ENCODE measurements at places on chromosomes 4 and X. TPM values are rescaled to one million over a fixed set of nuclear protein-coding genes. Genes with fewer than 3 reads are reported as not detected.

PRSS12 gene
- total RNA-seq, result 7.2 TPM

ADGRG4 gene
- not detected for total RNA-seq

NOX1 gene
- not detected for total RNA-seq

ASB12 gene
- total RNA-seq, result not detected

RPS6KA6 gene
- 0.99 TPM for total RNA-seq

FAAH2 gene
- 0.60 TPM for total RNA-seq

SLC25A4 gene
- 6.3 TPM for total RNA-seq

HEPH gene
- total RNA-seq, result 2.4 TPM

RTL3 gene
- not detected for total RNA-seq

ZCCHC12 gene
- under 0.01 TPM for total RNA-seq

CACNA1F gene
- not detected for total RNA-seq

FAM156A gene
- 3.5 TPM for total RNA-seq

FATE1 gene
- total RNA-seq, result not detected

UGT2B17 gene
- not detected for total RNA-seq

TRIM75 gene
- not detected for total RNA-seq

SCD5 gene
- total RNA-seq, result 31.0 TPM

UNC5C gene
- under 0.01 TPM for total RNA-seq

CD40LG gene
- total RNA-seq, result not detected

USP17L20 gene
- total RNA-seq, result not detected

DCAF8L2 gene
- total RNA-seq, result not detected

ADH1B gene
- under 0.01 TPM for total RNA-seq

AMBN gene
- not detected for total RNA-seq

FREM3 gene
- 0.22 TPM for total RNA-seq

ATP10D gene
- total RNA-seq, result 18.5 TPM

SLC25A43 gene
- total RNA-seq, result 9.8 TPM

Data from lung microvascular endothelial cell (primary cell).